Mesenteric fat pad (tissue), 1 donor: ENCODE measurements at places on chromosomes 7 and 10. TPM values are rescaled to one million over a fixed set of nuclear protein-coding genes. Genes with fewer than 3 reads are reported as not detected.

GRCh38 chr7:48274662-48275061, 103.4 kb downstream of the ABCA13 start:
- DNase-seq: no peak

The ERVW-1 gene
- not detected for total RNA-seq

The MINPP1 gene
- 12.1 TPM for total RNA-seq

GRCh38 chr7:105885387-105886111, 9.2 kb upstream of the ATXN7L1 start:
- DNase-seq: no peak

DNA sequence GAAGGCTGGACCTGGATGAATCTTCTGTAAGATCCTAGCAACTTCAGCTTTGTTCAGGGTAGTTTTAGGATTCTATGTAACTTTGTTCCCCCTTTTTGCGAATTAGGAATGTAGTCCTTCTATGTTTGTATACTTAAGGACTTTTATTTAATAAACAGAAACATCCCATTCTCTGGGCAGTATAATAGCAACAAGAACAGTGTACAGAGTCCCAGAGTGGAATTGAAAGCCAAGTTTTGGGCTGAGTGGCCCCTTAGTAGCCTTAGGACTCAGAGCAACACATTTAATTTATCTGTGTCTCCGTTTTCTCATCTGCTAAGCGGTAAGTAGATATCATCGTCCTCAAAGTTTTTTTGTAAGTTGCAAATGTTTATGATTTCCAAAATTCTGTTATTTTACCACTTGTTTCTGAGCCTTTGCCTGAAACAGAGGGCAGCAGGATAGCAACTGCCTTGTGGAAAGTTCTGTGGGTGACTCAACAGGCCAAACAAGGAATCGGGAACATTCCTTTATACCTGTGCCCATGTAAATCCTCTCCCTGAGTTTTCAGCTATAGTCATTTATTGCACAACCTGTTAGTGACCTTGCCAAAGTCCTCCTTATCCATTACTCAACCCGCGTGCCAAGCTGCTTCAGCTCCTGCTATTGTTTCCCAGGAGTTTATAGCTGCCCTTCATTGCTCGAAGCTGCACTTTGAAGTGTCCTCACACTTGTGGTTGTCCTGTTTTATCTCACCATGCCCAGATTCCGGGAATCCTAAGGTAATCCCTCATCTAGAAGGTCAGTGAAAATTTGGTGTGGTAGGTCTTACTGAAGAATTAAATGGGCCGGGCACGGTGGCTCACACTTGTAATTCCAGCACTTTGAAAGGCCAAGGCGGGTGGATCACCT, 199.1 kb upstream of the AHR start:
- DNase-seq: no peak

GRCh38 chr7:122046402-122046801, 97.6 kb downstream of the AASS start:
- no peak for DNase-seq

GRCh38 chr10:127082651-127083050, 113.7 kb downstream of the INSYN2A start:
- DNase-seq: no peak

GRCh38 chr7:711922-712380, 14.5 kb upstream of the DNAAF5 start:
- DNase-seq: peak; percentile 82

DNA sequence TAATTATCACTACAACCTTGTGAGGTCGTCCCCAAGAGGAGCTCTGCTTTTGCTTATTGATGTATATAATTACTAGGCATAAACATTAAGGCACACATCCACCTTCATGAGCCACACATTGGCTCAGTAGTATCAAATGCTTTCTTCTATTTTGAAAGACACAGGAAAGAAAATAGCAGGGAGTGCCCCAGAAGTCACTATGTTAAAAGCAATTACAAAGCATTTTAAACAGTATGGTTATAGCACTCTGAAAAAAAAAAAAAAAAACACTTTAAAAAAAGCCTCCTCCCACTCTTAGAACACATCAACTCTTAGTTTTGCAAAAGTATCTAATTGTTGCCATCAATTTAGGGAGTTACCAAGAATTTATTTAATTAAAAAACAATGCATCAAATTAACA, 474.2 kb downstream of the PARD3 start:
- DNase-seq: no peak

DNA sequence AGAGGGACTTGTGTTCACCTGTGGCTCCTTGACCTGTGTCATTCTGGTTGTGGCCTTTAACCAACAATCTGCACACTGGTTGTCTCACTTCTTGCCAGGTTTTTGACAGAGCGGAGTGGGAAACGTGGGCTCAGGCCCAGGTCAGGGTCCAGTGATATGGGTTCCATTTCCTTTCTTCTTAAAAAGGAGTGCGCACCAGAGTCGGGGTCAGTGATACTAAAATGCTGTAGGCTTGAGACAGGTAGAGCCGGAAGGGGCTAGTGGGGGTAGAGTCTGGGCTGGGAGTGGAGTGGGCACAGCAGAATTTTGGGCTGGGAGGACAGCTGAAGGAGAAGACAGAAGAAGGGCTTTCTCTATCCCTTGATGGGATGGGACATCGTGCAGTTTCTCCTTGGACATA, 61.2 kb downstream of the SH2D4B start:
- peak; percentile 26 for DNase-seq

- DNase-seq: no peak
Measured at GRCh38 chr7:82517050-82517449, 73.5 kb upstream of the CACNA2D1 start.

GRCh38 chr10:78875932-78876331, 192.8 kb upstream of the ZMIZ1 start:
- DNase-seq: peak; percentile 62

The PLXNA4 gene
- 133 TPM for total RNA-seq

DNA sequence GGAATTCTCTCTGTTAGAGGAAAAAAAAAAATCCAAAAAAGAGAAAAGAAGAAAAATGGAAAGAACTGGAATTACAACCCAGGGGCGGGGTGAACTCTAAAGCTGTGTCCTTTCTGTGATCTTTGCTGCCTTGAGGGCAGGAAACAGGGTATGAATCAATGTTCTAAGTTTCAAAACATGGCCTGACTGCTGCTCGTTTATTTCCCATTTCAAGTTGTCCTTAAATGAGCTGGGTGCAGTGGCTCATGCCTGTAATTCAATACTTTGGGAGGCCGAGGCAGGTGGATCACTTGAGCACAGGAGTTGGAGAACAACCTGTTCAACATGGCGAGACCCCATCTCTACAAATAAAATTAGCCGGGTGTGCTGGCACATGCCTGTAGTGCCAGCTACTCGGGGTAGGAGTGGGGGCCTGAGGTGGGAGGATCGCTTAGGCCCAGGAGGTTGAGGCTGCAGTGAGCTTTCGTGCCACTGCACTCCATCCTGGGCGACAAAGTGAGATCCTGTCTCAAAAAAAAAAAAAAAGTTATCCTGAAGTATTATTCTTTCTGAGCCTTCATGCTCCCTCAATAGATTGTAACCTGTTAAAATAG, 24.7 kb upstream of the TFAM start:
- DNase-seq: no peak

DNA sequence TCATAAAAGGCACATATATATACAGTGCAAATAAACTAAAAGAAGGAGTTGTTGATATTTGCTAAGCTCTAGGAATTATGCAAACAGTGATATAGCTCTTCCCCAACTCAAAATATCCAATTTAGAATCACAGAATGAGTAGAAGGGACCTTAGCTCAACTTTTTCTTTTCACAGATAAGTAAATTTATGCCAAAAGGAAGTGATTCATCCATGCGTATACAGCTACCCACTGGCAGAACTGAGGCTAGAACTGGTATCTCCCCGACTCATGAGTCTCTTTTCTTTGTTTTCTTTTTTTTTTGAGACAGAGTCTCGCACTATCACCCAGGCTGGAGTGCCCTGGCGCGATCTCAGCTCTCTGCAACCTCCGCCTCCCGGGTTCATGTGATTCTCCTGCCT, 54.2 kb upstream of the SVIL start:
- DNase-seq: no peak

DNA sequence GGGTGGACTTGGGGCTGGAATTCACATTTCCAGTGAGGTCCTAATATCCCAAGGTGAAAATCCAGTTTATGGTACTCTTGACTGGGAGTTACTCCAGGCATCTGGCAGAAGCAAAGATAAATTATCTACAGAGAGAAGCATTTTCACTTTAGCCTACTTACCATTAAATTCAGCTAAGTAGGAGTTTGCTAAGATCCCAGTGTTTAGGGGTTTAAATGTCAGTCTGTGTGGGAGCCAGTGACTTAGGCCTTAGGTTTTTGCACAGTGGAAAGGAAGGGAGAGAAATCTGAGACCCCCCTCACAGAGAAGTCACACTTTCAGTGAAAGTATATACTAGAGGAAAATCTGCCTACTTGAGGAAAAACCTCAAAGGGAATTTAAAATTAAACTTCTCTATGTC, 134.2 kb downstream of the IQUB start:
- no peak for DNase-seq

GRCh38 chr10:124550293-124551034, 88.8 kb downstream of the LHPP start:
- no peak for DNase-seq

- DNase-seq: no peak
Measured at GRCh38 chr10:22247636-22248035, 29.8 kb upstream of the EBLN1 start.

The DUS4L gene
- total RNA-seq: 4.3 TPM

The BAMBI gene
- 14.3 TPM for total RNA-seq

The OPN4 gene
- not detected for total RNA-seq

DNA sequence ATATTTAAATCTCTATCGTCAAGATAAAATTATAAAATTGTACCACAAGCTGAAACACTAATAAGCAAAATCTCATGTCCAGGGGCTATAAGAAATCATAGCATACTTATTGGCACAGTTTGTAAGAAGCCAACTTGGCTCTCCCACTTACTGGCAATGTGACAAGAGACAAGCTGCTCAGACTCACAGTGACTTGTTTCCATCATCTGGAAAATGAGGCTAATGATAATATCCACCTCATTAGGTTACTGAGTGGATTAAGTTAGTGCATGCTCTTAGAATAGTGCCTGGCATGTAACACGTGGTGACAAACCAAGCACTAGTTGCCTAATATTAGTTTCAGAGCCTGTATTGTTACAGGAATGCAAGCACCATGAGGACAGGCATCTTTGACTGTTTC, 234.4 kb downstream of the GLI3 start:
- DNase-seq: no peak

The ACTR3C gene
- 2.6 TPM for total RNA-seq

DNA sequence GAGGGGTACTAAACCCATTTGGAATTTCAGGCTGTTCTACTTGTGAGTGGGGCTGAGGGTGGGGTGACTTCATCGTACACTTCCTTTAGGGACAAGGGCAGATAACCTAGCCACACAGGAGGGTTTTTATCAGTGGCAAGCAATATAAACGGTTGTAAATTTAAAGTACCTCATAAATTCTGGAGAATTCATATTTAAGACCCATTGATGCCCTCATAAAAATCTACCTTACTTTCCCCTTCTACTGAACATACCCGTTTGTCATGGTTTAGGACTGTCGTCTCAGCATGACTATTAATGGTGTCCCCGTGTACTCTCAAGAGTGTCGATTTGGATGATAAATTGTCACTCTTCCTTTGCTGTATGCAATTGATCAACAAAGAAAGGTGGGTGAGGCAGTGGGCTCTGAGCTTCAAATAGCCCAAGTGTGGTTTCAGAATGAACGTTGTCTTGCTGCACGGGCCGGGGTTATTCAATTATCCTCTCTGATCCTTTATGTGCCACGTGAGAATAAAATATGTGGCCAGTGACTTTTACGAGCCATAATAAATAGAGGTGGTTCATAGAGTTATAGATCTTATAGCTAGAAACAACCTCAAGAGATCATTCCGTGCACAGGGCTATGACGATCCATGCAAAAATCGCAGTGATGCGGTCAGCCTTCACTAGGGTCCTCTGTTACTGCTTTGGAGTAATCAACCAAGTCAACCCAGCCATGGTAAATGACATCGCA, 82.2 kb downstream of the FAM107B start:
- no peak for DNase-seq

DNA sequence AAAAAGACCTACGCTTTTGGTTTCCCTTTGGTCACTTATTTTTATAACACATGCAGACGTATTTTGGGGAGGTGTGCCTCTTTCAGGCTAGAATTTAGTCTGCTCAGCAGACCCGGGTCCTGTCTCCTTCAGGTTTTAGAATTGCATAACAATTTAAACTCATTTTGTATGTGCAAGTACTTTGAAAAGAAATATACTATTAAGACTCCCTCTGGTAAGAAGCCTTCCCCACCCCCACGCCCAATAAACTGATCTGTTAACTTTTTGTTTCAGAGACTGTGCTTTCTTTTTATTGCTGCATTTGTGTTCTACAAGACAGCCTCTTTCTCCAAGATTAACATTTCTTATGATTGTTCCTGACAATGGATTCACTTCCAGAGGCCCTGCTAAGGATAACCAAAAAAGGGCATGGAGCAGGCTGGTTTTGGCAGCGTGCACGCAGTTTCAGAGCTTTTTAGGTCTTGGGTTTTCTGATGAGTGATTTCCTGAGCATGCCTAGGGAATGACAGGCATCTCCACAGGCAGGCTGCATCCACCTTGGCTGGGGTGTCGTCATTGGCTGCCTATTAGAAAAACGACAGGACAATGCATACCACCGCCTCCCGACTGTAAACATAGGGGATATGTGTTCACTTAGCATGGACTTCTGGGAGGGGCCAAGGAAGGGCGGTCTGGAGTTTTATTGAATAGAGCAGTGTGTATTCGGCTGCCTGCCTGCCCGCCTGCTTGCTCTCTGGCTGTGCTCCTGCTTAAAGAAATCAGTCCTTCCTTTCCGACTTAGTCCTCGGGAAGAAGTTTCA, at the start of gene CALD1:
Gene CALD1, plus strand, starts transcription at position 694 of the 800 bp plus-strand sequence. CDS start 88,100 bp downstream, outside the sequence.
- no peak for DNase-seq

The EVX1 gene
- total RNA-seq: 0.13 TPM

The NKX2-3 gene
- 2.8 TPM for total RNA-seq

DNA sequence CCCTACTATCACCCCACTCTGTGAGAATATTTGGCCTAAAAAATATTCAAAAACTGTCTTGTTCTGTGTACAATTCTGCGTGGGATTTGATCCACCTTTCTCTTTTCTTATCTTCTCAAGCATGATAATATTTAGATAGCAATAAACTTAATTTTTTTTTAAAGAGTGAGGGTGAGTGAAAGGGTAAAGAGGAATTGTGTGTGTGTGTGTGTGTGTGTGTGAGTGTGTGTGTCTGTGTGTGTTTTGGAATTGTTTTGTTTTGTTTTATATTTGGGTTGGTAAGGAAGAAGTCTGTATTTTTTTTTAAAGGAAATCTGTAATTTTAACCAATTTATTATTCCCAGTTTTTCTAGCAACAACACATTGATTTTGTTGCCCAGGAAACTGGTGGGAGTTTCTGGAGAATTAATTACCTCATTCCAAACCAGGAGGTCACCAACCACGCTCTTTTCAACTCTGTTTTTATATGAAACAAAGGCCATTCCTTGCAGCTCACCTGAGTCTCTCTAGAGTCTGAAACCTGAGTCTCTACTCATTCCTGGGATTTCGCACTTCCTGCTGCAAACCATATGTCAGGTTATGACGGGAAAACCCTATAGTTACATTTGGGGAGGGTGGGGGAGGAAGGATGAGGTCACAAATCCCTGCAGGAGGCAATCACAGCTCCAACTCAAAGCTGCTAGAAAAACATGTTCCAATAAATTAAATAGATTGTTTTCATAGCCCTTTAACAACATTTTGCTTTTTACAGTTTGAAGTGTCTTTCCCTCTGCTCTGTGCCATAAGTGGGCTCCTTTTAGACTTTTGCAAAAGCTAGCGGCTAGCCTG, 38.1 kb upstream of the XPNPEP1 start:
- DNase-seq: no peak
